ENCODE measurements at places on chromosomes 5 and 9.

GRCh38 chr5:151926188-151926587, 1.5 kb upstream of the GLRA1 start:
- DNase-seq: peak; percentile 74

- DNase-seq: peak; percentile 61
These were observed 24.2 kb upstream of the GLRX start for GRCh38 chr5:95846554-95847260.

- DNase-seq: peak; percentile 25
These were observed 891.3 kb downstream of the TLE1 start for GRCh38 chr9:80797831-80798688.

DNA sequence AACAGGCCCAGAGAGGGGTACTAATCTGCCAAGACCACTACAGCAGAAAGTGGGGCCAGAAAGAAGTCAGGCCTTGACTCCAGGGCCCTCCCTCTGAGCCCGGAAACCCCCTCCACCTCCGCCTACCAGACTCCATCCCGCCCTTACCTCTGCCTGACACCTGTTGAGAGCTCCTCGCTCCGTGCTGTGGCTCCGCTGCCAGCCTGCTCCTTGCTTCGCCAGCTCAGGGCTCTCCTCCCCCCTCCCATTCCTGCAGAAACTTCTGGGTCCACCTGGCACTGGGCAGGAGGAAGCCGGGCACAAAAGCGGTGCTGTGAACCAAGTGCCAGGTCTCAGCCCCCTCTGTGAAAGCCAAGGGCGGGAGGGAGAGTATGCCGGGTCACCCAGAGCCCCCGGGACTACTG, 6.4 kb upstream of the ST6GALNAC6 start:
- no peak for DNase-seq

DNA sequence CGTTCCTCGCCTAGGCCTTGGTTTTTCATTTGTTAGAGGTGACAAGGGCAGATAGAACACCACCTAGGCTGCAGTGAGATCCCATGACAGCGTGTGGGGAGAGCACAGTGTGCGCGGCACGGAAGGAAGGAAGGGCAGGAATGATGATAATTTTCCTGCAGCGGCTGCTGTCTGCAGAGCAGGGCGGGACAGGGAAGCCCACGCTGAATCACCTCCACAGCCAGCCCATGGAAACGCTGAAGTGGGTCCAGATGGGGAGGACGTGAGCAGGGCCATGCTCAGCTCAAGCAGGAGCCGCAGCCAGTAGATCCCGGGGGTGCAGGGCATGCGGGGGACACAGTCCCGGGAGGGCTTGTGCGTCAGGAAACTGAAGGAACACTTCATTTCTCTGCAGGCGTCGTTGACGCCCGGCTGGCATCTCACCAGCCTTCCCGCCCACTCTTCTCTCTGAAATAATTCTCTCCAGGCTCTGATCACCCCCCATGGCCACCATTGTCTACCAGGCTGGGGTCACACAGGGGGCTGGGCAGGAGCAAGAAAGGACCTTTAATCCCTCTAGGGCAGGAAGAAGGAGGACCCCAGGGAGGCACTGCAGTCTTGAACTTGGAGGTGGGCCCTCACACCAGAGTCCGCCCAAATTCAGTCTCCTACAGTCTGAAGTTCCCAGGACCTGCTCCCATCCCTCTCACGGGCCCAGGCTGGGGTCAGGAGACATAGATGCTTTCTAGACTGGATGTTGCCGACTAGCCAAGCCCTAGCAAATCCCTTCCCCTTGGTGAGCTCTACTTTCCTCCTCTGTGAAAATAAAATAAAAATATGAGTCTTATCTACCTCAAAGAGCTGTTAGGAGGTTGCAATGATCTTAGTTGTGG, 20.9 kb upstream of the SYNPO start:
- no peak for DNase-seq

- DNase-seq: no peak
These were observed 4.5 kb upstream of the ANGPTL2 start for GRCh38 chr9:127126971-127127370.

DNA sequence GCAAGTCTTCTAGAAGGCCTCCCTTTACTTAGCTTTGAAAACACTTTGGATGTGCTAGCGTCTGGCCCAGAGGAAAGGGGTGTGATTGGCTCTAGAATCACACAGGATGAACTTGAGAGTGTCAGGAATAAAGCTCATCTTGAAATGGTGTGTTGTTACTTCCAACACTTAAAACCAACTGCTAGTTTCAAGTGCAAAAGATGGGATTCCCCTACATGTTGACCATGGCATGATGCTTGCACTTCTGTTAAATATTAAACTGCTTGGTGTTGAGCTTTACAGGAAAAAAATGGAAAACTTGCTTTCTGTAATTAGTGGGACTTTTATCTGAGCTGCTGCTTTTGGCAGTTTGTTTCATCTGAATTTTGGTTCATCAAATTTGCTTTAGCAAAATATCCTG, 261.1 kb downstream of the MED10 start:
- DNase-seq: no peak

GRCh38 chr5:53479045-53479589, 1.3 kb upstream of the FST start:
- DNase-seq: no peak

DNA sequence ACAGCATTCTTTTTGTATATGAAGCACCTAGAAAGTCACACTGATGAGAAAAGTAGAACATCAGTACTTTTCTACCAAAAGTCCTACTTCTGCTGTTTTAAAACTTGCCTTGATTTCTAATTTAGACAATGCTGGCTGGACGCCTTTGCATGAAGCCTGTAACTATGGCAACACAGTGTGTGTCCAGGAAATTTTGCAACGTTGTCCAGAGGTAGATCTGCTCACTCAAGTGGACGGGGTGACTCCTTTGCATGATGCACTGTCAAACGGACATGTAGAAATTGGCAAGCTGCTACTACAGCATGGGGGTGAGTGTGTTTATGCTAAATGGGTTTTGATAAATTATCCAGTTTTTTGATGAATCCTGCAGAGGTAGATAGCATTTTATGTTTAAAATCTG, 73.5 kb downstream of the SLF1 start:
- DNase-seq: peak; percentile 13

GRCh38 chr5:39080597-39081204, 6.5 kb upstream of the RICTOR start:
- DNase-seq: peak; percentile 65

DNA sequence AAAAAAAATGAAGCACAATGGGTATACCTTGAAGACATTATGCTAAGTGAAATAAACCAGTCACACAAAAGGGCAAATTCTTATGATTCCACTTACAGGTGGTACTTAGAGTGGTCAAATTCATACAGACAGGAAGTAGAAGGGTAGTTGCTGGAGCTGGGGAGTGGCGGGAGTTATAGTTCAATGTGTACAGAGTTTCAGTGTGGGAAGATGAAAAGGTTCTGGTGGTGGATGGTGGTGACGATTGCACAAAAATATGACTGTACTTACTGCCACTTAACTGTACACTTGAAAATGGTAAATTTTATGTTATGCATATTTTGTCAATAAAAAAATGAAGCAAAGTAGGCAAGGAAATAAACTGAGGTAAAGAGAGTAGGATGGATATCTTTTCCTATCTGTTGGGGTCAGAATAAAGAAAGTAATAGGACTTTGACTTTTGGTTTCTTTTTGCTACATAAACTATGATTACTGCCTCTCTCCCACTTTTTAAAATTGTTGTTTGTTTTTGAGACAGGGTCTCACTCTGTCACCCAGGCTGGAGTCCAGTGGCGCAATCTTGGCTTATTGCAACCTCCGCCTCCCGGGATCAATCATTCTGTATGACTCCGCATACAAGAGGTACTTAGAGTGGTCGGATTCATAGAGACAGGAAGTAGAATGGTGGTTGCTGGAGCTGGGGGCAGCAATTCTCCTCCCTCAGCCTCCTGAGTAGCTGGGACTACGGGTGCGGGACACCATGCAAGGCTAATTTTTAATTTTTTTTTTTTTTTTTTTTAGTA, 4.0 kb upstream of the PSAT1 start:
- no peak for DNase-seq

DNA sequence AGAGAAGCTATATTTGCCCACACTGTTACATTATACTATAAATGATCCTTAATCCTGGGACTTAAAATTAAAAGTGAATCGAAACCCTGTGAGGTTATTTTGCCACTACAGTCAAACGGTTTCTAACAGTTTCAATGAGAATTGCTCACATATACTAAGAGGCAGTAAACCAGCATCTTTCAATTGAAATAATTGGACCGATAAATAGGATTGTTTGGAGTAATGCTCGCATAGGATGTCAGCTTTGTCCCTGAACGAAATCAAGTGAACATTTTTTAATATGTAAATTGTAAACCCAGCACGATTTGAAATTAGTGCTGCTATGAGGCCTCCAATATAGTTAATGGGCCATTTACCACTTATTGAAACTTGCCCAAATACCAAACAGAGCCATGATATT, 60.5 kb downstream of the ELAVL2 start:
- no peak for DNase-seq
